ENCODE measurements at places on chromosomes 11 and 22. TPM values are rescaled to one million over a fixed set of nuclear protein-coding genes. Genes with fewer than 3 reads are reported as not detected.

Gene MN1
- total RNA-seq = 22.5 TPM

GRCh38 chr22:46791201-46791731 lies 28.8 kb downstream of the TBC1D22A start:
- no peak overlapping the region for H3K27ac ChIP-seq
- H3K4me3 ChIP-seq = no peak overlapping the region
- no peaks in the 10 kb centered on the region for H3K4me1 ChIP-seq
- H3K36me3 ChIP-seq = no peaks in the 10 kb centered on the region
- H3K27me3 ChIP-seq = no peaks in the 10 kb centered on the region

DNA sequence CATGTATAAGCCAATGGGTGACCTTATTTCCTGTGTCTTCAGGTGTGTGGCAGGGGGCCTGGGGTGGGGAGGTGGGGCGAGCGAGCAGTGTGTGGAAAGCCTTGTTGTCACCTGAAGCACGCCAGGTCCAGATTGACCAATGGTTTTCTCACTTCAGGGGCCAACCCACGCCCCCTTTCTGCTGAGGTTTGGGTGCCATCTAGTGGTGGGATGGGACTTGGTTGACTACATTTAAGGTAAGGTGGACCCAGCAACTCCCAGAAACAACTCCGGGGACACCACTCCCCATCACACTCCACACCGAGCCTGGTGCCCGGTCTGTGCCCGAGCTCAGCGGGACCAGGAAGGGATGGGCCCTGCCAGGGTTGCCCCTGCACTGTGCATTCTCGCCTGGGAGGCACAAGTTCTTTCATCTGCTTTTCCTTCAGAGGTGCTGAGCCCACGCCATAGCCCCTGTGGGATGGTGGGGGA lies 40.0 kb downstream of the TPCN2 start:
- no peaks in the 10 kb centered on the region for H3K27me3 ChIP-seq
- no peak overlapping the region for H3K27ac ChIP-seq
- no peak overlapping the region for H3K4me3 ChIP-seq
- H3K4me1 ChIP-seq = no peaks in the 10 kb centered on the region

- H3K4me1 ChIP-seq = no peaks in the 10 kb centered on the region
- DNase-seq = peak; percentile 84
- no peak overlapping the region for H3K4me3 ChIP-seq
- no peaks in the 10 kb centered on the region for H3K27me3 ChIP-seq
- no peak overlapping the region for H3K27ac ChIP-seq
Observed at GRCh38 chr11:61281581-61282250, 13.4 kb downstream of the VWCE start.
